Lung (tissue), 17 donors: ENCODE measurements at places on chromosomes 5 and 9.

DNA sequence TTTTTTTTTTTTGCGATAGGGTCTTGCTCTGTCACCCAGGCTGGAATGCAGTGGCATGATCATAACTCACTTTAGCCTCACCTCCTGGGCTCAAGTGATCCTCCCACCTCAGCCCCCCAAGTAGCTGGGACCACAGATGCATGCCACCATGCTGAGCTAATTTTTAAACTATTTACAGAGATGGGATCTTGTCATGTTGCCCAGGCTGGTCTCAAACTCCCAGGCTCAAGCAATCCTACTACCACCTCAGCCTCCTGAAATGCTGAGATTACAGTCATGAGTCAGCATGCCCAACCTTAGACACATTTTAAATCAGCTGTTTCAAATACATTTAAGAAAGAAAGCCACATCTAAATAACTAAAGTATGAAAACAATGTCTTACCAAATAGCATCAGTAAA, 439.0 kb downstream of the EBF1 start:
- no peak for DNase-seq

GRCh38 chr5:125970631-125971307, 452.4 kb upstream of the GRAMD2B start:
- DNase-seq, result no peak

DNA sequence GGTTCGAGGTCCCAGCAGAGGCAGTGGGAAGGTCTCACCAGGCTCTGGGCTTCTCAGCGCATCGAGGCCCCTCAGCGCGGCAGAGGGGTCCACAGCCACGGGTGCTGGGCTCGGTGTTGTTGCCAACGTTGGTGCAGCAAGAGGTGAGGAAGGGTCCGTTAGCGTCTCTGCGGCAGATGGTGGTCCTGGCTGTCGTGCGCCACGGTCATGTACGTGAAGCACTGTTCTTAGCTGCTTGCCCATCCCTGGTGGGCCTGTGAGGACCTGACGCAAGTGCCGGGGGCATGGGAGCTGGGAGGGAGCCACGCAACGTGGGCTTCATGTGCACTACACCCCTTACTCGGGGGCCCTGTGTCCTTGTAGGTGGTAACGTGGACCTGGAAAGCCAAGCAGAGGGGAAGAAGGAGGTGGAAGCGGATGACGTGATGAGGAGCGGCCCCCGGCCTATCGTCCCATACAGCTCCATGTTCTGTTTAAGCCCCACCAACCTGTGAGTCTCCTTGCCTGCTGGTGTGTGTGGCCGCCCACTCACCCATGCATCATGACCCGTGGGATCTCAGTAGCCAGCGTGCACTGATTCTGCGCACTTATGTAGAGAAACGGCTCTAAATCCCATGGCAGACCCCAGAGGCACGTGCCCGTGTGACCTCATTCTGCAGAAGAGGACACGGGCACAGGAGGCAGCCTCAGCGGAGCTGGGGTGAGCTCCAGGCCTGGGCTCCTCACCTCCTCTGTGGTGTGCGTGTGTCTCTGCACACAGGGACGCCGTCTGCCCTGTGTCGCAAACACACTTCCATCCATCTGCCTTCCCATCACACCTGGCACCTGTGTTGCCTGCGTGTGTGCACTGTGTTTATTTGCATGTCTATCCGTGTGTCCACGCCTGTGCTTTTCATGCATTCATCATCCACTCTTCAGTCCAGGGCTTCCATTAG, 166.1 kb downstream of the CACNA1B start:
- no peak for DNase-seq

- peak; percentile 76 for DNase-seq
Measured at GRCh38 chr9:127943731-127944144, 6.1 kb upstream of the DPM2 start.

GRCh38 chr5:93294199-93294598, 286.8 kb downstream of the NR2F1-AS1 start:
- DNase-seq, result no peak

- DNase-seq, result peak; percentile 37
Measured at GRCh38 chr5:153831973-153832372, 206.7 kb downstream of the FAM114A2 start.

DNA sequence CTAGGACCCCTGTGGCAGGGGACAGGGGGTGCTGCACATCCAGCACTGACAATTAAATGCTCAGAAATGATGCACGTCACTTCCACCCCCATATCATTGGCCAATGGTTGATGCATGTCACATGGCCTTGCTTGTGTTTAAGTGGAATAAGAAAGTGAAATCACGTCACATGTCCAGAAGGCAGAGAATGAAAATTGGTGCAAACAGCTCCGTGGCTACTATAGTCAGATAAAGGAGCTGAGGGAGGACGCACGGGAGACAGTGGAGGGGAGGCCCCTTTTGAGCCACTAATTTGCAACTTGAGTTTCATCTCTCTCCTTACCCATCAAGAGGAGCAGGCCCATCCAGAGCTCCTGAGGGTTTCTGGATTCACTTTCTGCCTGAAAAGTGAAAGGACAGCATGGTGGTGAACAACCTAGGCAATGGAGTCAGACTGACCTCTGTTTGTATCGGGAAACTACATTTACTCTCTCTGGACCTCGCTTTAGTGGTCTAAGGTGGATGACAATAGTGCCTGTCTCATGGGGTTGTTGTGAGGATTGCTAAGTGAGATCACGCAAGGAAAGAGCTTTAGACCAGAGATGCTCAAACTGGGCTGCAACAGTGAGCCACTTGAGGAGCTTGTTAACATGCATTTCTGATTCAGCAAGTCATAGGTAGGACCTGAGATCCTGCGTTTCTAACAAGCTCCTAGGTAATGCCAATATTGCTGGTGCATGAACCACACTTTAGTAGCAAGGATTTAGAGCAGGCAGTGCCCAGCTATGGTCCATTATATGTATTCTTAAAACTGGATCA, 133.9 kb upstream of the ADRA1B start:
- no peak for DNase-seq

- no peak for DNase-seq
Measured at GRCh38 chr9:118088090-118088489, 383.9 kb downstream of the TLR4 start.

DNA sequence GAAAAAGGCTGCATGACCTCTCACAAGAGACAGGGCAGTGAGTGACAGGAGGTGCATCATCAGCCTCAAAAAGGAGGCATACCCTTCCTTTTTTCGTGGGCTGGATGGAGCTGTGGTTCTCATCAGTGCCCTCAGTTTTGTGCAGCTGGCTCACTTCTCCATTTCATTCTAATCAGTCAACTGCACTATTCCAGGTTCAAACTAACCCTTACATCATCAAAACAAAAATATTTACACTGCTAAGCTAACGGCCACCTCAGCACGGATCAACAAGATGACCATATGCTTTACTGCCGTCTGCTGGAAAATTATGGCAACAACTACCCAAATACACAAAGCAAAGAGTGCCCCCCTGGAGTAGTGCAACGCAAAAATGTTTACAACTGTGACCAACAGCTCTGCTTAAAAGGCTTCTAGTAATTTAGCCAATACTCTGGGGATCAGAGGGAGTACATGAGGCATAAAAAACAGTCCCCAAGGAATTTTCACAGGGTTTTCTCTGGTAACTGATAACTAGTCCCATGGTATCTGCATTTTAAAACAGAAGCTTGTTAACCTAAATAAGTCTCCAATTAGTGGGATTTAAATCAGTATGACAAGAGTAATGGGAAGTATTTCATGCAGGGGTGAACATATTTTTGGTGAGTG, 10.8 kb downstream of the KCNV2 start:
- peak; percentile 90 for DNase-seq
